ENCODE measurements at places on chromosomes 2 and 18. TPM values are rescaled to one million over a fixed set of nuclear protein-coding genes. Genes with fewer than 3 reads are reported as not detected.

The SMYD1 gene
- total RNA-seq, result not detected

The CAPN13 gene
- total RNA-seq, result not detected

The GPR75 gene
- 4.0 TPM for total RNA-seq

The ASB18 gene
- total RNA-seq, result not detected

The NCKAP5 gene
- total RNA-seq, result not detected

DNA sequence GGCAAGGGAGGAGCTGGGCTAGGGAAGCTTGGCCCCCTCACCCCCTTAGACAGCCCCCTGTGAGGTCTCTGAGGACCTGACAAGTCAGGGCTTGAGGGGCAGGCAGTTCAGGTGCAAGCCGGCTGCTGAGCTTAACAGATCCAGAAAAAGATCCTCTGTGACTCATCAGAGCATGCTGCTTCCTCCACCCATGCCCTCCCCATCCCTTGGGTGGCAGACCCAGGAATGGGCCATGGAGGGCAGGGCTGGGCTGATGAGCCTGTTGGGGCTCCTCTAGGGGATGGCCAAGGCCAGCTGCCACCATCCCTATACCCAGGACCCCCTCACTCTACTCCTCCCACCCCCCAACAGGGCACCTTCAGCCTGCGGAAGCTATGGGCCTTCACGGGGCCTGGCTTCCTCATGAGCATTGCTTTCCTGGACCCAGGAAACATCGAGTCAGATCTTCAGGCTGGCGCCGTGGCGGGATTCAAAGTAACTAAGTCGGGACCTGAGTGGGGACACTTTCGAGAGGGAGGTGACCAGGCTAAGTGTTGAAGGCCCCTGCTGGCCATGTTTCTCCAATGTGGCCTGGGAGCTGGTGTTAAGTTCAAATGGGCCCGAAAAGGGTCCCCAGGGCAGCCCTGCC, 1.9 kb downstream of the SLC11A1 start:
- peak; percentile 48 for DNase-seq

GRCh38 chr2:152716805-152717227, 445 bp downstream of the PRPF40A start:
- no peak for DNase-seq

GRCh38 chr18:27478459-27478858, 293.4 kb upstream of the CHST9 start:
- no peak for DNase-seq

GRCh38 chr2:106724301-106724794, 161.6 kb downstream of the ST6GAL2 start:
- DNase-seq, result no peak

DNA sequence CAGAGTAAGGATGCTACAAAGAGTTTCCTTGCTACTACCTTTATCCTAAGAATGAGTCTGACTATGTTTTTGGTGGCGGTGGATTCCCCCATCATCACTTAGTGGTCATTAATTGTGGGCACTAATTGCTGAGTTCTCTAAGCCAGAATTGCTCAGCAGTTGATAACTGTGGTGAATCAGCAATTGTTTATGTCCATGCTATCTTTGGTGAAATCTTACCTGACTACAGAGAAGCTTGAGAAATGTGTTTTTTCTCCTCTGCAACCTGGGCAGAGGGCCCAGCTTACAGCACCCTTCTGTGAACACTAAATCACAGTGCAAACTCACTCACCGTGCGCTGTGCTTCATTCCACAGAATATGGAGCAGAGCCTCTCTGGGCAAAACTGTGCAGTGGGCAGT, 683.6 kb downstream of the CNTNAP5 start:
- no peak for DNase-seq

GRCh38 chr2:101149241-101150192, 1.7 kb downstream of the TBC1D8 start:
- DNase-seq, result peak; percentile 78

DNA sequence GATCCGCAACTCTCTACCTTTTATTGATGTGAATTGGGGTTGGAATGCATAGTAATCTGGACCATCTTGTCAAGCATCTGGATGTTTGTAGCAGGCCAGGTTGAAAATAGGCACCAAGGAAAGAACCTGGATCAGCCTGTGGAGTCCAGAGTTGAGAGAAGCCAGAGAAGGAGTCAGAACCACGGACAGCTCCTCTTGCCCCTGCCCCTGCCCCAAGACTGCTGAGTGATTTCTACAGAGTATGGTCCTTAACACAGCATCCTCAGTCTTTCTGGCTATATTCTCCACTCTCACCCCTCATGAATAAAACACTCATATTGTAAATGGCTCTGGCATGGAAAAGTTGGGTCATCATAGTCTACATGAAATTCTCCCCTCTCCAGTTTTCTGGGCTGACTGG, 154.6 kb downstream of the LOXHD1 start:
- DNase-seq, result peak; percentile 43

DNA sequence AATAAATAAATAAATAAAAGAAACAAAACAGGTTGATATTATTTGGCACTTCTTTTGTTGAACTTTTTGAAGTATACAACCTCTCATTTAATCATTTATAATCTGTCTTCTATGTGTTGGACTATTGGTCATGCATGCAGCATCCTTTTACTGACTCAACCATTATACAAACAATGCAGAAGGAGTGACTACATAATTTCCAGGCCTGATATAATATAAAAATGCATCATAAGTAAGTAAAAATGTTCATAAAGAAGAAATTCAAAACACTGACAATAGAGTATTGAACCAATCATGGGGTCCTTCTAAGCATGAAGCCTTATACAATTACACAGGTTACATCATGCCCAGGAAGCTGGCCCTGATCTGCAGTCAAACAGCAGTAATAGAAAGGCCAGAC, 141.5 kb upstream of the FN1 start:
- no peak for DNase-seq

Data from MCF 10A (cell line).